H9 (cell line): ENCODE measurements at places on chromosomes 5 and 9. TPM values are rescaled to one million over a fixed set of nuclear protein-coding genes. Genes with fewer than 3 reads are reported as not detected.

DNA sequence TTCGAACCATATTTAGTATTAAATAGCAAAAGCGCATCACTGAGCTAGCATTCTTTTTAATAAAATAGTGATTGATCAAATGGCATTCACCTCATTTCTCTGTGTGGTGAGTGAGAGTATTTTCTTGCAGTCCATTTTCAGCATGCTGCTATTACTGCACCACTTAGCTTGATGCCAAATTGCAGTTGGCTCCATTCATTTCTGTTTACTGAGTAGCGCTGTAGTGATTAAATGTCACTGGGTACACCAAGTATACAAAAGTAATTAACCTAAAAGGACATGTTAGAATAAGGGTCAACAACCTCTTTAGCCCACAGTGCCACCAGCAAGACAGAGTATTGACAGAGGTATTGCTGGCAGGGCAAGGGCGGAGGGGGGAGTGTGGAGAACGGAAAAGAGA, 122.0 kb downstream of the TLE4 start:
- no peak for DNase-seq

GRCh38 chr9:14031810-14032209, 282.1 kb downstream of the NFIB start:
- DNase-seq: no peak

The HSPB3 gene
- not detected in 2 replicates for total RNA-seq

GRCh38 chr5:68407311-68408239, 192.0 kb downstream of the PIK3R1 start:
- no peak for DNase-seq

GRCh38 chr5:146398826-146399225, 48.3 kb upstream of the TCERG1 start:
- no peak for DNase-seq

GRCh38 chr5:171625646-171626045, 160.0 kb upstream of the SMIM23 start:
- DNase-seq: no peak

The DRD1 gene
- not detected in 2 replicates for total RNA-seq

- DNase-seq: no peak
Observed at GRCh38 chr5:132364319-132364718, 5.2 kb upstream of the SLC22A5 start.

The UNC13B gene
- total RNA-seq: 43.5 and 48.2 TPM in 2 replicates

The ANKRD18A gene
- total RNA-seq: 11.8 and 14.4 TPM in 2 replicates

DNA sequence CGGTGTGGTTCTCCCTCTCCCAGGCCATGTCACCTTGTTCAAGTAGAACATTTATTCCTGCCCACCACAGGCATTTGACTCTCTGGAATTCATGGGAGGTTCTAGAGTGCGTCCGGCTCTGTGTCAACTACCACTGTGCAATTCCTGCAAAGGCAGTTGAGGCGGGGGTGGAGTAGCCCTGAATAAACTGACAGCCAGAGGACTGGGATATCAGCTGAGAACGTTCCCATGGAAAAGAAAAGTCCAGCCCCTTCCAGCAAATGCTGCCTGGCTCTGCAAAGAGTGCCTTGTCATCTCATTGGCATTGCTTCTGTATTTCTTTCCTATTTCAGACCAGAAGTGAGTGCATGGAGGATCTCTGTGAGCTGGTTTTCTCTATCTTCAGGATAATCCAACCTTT, 18.9 kb upstream of the MEGF9 start:
- no peak for DNase-seq

DNA sequence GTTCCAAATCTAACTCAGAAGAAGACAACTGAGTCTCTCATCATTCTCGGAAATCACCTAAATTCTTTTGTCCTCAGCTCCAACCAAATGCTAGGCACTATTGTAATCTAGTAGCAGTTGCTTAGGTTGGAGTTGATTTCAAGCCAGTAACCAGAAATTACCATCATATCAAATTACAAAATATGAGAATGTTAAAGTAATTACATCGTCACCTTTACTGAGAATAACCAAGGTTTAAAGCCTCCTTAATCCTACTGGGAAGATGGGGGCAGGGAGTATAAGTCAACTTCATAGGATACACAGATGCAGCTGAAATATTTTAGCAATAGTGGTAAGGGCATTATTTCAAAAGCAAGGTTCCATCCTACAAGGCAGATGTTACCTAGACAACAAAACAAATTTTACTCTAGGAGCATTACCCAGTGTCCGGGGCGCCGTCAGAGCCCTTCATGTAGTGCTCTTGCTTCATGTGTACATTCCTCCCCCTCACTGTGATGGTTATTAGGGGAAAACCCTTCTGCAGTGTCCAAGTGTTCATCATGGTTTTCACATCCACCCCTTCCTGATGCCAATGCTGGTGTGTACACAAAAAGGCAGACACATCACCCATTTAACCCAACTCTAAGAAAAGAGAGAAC, 19.5 kb downstream of the ERAP1 start:
- no peak for DNase-seq
